Lung microvascular endothelial cell (primary cell): ENCODE measurements at places on chromosomes 7 and 10.

DNA sequence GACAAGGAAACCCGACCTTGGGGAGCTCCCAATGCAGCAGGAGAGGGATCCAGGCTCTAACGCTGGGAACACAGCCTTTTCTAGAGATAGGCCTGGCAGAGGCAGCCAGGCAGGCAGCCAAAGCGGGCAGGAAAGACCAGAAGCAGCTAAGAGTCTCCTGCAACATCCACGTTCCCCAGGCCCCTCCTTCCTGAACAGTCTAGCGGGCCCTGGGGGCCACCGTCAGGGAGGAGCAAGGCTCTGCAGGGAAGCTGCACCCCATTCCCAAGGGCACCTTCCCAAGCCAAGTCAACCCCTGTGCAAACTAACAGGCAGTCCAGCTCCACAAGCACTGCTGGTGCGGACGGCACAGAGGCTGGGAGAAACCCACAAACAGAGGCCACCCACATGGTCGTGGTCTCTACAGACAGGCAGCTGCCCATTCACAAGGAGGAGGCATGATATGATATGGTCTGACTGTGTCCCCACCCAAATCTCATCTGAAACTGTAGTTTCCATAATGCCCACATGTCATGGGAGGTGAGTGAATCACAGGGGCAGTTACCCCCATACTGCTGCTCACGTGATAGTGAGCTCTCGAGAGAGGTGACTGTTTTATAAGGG lies 115.7 kb downstream of the MAD1L1 start:
- peak; percentile 69 for DNase-seq

GRCh38 chr10:88379575-88379974 lies 203.5 kb downstream of the RNLS start:
- peak; percentile 35 for DNase-seq

DNA sequence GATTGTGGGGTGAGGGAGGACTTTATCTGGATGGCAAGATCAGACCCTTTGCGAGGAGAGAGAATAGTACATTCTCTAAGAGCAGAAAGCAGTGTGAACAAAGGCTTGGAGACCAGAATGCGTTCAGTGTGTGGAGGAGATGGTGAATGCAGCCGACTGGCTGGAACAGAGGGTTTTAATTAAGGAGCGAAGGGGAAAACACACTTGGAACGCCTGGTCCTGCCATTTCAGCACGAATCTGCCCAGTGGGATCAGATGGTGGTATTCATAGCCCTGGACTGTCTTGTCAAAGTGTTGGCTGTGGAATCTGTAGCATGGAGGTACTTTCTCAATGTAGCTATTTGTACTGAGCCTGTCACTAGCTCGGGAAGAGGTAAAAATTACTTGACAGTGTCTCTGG lies 260.9 kb downstream of the SLC25A13 start:
- DNase-seq, result no peak

GRCh38 chr10:11907914-11908313 lies 84.8 kb downstream of the PROSER2 start:
- no peak for DNase-seq

GRCh38 chr10:59678884-59679301 lies 30.8 kb downstream of the SLC16A9 start:
- DNase-seq, result no peak
